ENCODE measurements at places on chromosomes 5 and 9.

DNA sequence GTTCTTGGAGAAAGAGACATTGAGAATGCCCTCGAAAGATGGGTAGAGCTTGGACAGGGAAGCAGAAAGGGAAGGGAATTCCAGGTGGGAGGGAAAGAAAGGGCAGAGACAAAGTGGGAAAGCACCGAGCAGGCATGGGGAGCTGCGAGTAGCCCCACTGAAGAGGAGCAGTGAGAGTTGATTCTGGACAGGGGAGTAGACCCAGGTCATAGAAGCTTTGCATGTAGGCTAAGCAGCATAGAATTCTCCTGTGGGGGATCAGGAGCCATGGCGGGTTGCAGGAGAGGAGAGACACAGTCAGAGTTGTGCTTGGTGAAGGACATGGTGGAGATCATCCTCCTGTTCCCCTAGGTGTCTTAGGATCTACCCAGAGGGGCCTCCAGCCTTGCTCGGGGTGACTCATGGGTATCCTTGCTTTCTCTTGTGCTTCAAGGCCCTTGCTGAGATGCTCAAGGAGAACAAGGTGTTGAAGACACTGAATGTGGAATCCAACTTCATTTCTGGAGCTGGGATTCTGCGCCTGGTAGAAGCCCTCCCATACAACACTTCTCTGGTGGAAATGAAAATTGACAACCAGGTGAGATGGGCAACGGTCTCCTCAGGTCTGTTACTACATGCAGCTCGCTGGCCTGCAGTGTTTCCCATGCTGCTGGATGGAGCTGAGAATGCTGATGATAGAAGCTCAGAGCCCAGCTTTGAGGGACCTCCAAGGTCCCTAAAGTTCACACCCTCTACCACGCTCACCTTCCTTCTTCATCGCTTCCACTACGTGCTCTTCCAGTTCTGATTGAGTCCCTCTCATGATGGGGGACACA, 64.5 kb downstream of the TSTD2 start:
- no peak for DNase-seq

DNA sequence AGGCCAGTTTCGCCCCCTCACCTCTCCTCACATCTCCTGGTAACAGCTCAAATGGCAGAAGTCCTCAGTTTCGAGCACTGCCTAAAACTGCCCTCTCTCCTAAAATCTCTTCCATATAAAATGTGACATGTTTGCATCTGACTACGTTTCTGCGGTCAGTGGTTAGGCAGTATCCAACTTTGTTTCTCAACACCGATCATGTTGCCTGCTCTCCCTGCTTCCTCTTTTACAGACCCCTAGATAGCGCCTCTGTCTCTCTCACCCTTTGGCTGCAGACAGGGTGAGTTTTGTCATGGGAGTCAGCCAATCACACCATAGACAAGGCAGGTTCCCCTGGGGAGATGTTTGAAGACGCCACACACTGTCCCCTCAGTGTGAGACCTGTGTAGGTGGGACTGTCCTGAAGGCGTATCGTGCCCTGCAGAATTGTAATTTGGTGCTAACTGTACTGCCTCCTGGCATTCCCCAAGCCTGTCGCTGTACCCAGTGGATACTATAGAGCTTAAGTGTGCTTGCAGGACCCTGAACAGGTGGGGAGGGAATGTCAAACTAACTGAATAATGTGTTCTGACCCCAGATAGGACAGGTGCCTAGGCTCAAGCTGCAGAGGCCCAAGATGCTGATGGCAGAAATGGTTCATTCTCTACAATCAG, 1.1 kb downstream of the HEXB start:
- no peak for DNase-seq

GRCh38 chr9:130186839-130187522, 14.8 kb downstream of the NCS1 start:
- no peak for DNase-seq

- DNase-seq, result no peak
Observed at GRCh38 chr5:155827949-155828348, 499.0 kb upstream of the SGCD start.

DNA sequence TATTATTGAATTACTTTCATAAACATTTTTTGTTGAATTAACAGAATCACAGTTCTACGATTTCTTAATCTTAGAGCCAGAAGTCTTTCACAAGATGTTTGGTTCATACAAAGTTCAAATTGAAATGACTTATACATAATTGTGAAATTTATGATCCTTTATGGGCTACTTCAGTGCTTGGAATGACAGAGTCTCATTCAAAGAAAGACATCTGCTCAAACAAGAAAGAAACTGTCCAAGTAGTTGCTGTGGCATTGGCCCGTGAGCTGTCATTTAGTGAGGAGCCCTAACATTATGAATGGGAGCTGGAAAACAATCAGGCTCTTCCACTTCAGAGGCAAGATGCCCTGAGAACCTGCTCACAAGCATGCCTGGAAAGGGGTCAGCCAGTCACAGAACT, 63.4 kb downstream of the AUH start:
- no peak for DNase-seq

GRCh38 chr5:164360589-164360988, 855.2 kb downstream of the MAT2B start:
- no peak for DNase-seq

- no peak for DNase-seq
Observed at GRCh38 chr5:8188874-8189565, 320.1 kb downstream of the MTRR start.

DNA sequence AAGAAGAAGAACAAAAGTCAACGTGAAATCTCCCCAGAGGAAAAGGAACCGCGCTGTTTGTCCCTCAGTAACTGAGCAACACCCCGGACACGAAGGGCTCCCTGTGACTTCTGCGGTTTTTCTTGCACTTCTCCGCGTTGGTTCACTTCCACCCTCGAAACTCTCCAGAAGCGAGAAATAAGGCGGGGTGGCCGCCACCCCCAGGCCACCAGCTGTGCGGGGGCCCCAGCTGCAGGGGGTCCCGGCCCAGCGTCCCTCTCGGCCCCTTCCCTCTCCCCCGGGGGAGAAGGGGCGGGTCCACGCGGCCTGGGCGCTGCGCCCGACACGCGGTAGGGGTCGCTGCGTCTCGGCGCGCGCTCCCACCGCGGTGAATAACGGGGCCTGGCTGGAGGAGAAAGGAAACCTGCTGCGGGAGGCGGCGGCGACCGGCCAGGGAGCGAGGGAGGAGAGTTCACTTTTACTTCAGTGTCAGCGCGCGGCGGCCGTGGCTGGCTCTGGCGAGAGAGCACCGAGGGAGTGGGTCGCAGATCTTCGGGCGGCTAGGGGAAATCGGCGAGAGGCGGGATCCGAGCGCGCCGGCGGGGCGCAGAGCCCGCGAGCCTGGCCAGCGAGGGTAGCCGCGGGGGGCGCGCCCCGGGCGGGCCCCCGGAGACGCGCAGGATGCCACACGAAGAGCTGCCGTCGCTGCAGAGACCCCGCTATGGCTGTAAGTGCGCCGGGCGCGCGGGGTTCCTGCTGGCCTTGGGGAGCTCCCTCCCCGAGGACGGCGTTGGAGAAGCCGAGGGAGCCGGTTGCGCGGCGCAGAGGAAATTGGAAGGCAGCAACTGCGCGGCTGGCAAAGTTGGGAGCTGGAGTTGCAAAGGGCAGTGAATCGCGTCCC, at the start of gene IQGAP2:
TSS of gene IQGAP2 (plus strand) at position 400 of the 880 bp plus-strand sequence. CDS start at position 661, 261 bp downstream.
- DNase-seq, result no peak

DNA sequence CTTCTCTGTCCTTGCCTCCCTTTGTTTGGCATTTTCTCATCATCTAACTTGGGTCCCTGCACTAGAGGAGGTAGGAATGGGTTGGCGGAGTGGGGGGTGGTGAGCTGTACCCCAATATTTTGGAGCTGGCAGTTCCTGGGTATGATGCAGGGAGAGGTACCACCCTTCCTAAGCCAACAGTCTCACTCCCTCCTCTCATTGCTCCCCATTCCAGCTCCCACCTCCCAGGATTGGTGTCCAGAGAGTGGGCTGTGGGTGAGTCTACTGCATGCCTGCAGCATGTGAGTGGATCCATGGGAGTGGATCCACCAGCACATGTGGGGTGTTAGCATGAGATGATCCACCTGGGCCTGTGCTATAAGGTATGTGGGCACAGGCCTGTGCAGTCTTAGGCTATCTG, 22.2 kb upstream of the MYORG start:
- no peak for DNase-seq

DNA sequence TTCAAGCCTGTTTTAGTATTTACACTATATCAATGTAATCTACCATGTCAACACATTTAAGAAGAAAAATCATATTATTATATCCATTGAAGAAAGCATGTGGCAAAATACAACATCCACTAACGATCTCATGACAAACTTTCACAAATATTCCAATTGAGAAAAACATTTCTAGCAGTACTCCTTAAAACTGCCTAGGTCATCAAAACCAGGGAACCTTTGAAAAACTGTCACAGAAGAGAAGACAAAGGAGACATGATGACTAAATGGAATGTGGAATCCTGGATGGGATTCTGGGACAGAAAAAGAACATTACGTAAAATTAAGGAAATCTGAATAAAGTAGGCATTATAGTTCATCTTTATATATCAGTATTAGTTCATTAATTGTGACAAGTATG, 1091.3 kb upstream of the CDH6 start:
- DNase-seq, result no peak

GRCh38 chr5:43891112-43891511, 288.1 kb downstream of the NNT start:
- no peak for DNase-seq

All from NCI-H446 (cell line).